ENCODE measurements at places on chromosomes 3 and 15.

- DNase-seq, result peak; percentile 13
Measured at GRCh38 chr3:27633224-27633545, 88.9 kb downstream of the EOMES start.

DNA sequence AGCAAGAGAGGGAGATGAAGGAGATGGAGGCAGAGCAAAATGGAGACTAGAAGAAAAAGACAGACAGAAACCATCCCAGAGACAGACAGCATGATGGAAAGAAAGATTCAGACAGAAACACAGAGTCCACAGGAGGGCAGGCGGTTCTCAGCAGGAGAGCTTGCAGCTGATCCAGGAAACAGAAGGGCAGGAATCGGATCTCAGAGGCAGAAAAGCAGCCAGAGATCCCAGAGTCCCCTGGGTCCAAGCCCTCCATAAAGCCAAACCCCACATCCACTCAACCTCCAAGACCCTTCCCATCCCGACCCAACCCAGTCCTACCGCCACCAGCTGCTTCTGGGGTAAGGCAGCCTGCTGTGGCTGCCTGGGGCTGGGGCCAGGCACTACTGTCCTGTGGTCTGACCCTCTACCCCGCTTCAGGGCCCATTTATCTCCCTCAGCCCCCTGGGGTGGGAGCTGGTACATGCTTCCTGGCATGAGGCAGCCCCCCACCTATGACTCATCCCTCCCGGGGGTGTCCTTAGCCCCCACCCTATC, at the start of gene UCN2:
TSS of gene UCN2 (minus strand) at position 400 of the 537 bp plus-strand sequence. CDS start 657 bp downstream, outside the sequence.
- no peak for DNase-seq

- DNase-seq, result peak; percentile 35
Measured at GRCh38 chr3:27607370-27607769, 114.8 kb downstream of the EOMES start.

DNA sequence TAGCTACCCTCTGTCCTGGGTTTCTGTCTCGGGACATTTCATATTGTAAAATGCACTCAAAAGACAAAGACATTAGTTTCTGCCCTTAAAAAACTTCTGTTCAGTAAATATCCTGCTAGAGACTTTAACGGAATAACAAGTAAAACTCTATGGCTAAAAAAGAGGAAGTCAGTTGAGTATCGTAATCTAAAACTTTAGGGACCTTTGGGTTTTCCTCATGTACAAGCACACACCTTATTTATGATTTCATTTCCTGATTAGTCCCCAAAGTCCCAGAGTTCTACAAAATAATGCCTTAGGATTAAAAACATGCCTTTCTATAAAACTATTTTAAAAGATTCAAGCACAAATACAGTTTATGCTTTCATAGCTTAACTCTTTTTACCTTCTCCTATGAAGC, 585.9 kb downstream of the UNC13C start:
- peak; percentile 7 for DNase-seq

DNA sequence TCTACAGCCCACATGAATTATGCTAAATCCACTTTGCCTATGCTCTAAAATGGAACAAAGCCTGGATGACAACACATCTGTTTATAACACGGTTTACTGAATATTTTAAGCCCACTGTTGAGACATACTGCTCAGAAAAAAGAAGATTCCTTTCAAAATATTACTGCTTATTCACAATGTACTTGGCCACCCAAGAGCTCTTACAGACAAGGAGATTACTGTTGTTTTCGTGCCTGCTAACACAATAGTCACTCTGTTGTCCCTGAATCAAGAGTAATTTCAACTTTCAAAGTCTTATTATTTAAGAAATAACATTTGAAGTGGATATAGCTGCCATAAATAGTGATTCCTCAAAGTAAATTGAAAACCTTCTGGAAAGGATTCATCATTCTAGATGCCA, 70.9 kb downstream of the ANKRD28 start:
- no peak for DNase-seq

DNA sequence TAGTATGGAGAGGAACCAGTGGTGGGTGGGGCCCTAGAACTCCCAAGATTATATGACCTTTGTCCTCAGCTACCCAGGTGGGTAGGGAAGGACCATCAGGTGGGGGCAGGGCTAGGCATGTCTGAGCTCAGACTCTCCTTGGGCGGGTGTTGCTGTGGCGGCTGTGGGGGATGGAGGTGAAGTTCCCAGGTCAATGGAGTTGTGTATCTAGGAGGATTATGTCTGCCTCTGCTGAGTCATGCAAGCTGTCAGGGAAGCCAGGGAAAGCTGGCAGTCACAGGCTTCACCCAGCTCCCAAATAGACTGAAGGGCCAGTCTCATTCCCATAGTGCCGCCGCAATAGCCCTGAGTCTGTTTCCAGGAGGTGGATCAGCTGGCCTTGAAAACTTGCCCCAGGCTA, 139.7 kb upstream of the CFAP20DC start:
- DNase-seq, result no peak

DNA sequence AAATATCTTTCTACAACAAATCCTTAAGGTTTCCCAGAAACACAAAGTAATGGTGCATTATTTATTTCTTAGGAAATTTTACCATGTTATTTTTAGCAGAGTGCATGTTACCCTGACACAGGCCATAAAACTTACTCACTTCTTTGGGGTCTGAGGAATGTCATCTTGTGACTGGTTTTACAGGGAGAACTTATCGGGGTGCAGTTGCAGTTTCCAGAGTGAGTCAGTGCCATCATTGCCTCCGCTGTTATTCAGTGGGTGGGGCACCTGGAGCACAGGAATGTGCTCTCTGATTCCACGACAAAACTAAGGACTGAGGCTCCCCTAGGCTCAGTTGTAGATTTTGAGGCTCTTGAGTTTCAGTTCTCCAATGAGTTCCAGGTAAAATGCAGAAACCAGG, 11.1 kb upstream of the GREM1 start:
- DNase-seq, result no peak

DNA sequence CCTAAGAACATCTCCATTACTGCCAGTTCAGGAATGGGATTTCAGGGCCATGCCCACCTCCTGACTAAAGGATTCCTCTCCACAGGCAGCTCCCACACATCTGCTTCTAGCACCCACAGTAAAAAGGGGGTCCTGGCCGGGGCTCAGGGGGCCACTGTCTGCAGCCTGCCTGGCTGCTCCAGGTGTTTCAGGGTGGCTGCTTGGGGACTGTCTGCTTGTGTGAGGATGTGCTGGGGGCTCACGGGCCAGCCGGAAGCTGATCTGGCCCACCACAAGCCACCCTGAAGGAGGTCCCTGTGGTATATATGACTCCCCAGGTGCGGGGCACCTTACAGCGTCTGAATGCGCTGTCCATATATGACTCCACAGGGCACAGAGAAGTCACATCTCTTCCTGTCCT, 135.4 kb downstream of the NSMCE3 start:
- DNase-seq, result no peak

GRCh38 chr3:12974334-12974733, 98.9 kb downstream of the IQSEC1 start:
- no peak for DNase-seq

DNA sequence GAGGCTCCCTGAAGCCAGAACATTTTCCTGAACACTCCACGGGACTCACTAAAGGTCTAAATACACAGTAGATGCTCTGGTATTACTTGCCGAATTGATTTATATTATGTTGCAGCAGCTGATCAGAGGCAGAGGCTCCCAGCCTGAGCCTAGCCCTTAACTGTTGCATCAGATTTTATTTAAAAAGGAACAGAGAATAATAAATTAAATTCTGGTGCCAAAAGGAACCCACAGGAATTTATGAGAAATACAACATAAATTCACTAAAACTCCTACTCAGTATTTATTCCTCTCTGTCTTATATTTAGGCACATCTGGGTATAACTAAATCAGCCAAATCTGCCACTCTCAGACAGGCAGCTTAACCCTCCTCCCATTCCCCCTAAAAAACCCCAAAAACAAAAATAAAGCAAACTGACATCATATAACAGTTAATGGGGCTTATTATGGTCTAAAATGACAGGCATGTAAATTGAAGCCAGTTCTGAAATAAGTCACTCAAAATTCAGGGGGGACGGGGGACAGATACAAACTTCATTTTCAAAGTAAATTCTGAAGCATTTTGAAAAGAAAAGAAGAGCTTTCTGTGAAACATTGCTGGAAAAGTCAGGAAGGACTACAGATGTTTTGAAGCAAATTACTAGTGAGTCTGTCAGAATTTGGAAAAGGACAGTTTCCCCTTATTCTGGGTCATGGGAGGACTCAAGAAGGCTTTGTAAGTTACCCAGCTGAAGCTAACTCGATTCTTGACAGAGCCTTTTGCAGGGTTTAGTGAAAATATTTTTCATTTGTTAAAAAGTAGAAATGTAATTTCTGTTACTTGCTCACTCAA, 53.8 kb upstream of the CORO2B start:
- DNase-seq, result no peak

GRCh38 chr3:51585871-51586270, 47.4 kb downstream of the RAD54L2 start:
- no peak for DNase-seq

DNA sequence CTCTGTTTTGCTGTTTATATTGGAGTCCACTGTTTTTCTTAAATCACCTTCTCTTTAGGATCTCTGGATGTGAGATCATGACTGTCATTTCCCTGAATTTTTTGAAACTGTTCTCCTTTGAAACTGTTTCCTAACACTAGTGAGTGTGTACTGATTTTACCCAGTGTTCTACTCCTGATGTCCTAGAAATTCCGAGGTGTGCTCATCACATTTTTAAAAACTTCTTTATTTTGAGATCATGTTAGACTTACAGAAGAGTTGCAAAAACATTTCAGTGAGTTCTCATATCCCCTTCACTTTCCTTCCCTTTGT, 292.6 kb downstream of the NFKBIZ start:
- DNase-seq, result peak; percentile 43

DNA sequence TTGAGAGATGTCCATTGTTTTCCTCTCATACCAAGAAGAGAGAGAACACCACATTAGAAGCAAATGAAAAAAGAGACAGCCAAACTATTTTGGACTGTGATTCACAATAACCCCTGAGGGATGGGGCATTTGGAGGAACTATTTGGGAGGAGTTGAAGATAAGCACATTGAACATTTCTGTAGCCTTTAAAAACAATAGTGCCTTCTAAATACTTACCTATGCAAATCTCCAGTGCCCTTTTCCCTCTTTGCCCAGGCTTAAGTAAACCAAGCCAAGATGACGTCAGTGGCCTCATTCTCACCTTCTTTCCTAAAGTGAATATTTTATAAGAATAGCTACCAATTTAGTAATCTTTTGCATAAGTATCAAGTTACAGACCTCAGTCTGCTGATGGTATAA, 89.7 kb upstream of the COL8A1 start:
- no peak for DNase-seq

- peak; percentile 77 for DNase-seq
Measured at GRCh38 chr3:119302697-119303551, 8.7 kb downstream of the ARHGAP31 start.

- no peak for DNase-seq
Measured at GRCh38 chr3:52784931-52785590, 7.7 kb downstream of the ITIH1 start.

DNA sequence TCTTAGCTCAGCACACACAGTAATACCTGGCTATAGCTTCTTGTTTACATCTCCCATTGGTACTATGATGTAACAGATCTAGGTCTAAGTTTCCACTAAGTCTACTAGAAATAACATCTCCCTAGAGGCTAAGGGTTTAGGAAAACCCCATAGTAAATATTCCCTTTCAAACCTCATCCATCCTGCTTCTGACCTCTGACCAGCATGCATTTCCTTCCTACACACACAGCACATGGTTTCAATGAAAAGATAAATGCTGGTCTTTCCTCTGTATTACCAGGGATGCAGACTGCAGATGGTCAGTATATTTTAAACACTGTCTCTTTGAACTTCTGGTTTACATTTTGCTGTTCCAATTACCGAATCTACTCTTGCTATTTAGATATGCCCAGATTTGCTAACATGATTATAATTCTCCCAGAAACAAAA, 96.6 kb downstream of the EFL1 start:
- no peak for DNase-seq

GRCh38 chr3:154224366-154224765, 99.9 kb downstream of the DHX36 start:
- DNase-seq, result no peak

DNA sequence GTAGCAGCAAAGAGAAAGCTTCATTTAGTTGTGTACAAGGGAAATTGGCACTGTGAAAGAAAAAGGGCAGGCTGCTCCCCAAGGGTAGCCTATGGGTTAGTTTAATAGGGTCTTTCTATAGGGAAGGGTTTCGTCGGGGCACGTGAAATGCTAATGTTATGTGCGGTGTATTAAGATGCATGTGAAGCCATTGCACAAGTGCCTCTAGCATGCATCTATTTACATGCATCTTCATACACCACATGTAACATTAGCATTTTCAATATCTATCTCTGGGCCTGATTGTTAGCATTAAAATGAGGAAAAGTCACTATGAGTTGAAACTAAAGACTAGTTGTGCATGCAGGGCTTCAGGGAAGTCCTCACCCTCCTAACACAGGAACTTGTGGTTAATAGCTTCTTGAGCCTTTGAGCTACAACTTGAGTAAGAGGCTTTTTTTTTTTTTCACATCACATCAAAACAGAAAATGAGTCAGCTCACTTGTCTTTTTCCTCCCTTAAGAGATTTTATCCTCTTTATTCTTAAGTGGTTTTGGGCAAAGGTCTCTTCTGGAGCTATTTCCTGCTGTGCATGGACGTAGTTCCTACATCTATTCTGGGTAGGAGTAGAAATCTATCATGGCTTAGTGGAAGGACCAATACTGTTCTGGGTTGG, 613.4 kb downstream of the ZPLD1 start:
- DNase-seq, result peak; percentile 71

- no peak for DNase-seq
Measured at GRCh38 chr3:12195231-12195630, 36.5 kb upstream of the TIMP4 start.

- no peak for DNase-seq
Measured at GRCh38 chr3:173889596-173889995, 492.1 kb downstream of the NLGN1 start.

DNA sequence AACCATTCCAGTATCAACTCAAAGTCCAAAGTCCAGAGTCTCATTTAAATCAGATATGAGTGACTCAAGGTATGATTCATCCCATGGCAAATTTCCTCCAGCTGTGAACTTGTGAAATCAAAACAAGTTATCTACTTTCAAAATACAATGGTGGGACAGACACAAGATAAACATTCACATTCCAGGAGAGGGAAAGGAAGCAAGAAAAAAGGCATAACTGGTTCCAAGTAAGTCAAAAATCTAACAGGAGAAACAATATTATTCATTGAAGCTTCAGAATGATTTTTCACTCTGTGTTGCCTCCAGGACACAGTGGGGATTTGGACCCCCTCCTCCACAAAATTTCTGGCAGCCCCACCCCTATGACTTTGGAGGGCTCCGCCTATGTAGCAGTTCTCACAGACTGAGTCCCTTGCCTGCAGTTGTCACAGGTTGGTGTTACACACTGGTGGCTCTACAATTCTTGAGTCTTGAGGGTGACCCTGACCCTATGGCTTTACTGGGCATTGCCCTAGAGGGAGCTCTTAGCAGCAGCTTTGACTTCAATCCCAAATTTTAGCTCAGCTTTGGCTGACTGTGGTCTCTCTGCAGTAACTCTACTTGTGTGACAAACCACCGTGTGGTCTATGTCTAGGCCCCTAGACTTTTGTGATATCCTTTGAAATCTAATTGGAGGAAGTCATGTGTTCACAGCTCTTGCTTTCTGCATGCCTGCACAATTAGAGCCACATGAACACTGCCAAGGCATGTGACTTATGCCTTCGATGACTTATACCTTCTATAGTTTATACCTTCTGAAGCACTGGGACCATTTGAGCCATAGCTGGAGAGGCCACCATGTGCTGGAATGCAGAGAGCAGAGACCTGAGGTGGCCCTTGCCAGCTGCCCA, 644.2 kb downstream of the GRM7 start:
- DNase-seq, result no peak
